Neuronal stem cell (in vitro differentiated cells): ENCODE measurements at places on chromosomes 5 and 9.

- DNase-seq, result no peak
Observed at GRCh38 chr5:6652025-6652424, 18.8 kb downstream of the SRD5A1 start.

- no peak for DNase-seq
Observed at GRCh38 chr5:179336126-179336870, 9.0 kb downstream of the ADAMTS2 start.

DNA sequence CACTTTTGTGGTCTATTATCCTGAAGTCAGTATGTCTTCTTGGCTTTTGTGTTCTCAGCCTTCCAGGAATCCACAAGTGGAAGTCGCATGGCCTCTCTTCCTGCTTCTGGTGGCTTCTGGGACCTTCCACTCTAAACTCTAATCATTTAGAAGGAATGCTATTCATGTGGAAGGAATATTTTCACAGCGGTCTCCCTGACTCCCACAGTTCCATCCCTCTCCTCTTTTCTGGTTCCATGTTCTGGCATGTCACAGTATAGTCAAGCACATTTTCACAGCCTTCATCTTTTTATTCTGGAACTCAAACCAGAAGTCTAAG, 7.3 kb upstream of the RAI14 start:
- DNase-seq, result no peak

DNA sequence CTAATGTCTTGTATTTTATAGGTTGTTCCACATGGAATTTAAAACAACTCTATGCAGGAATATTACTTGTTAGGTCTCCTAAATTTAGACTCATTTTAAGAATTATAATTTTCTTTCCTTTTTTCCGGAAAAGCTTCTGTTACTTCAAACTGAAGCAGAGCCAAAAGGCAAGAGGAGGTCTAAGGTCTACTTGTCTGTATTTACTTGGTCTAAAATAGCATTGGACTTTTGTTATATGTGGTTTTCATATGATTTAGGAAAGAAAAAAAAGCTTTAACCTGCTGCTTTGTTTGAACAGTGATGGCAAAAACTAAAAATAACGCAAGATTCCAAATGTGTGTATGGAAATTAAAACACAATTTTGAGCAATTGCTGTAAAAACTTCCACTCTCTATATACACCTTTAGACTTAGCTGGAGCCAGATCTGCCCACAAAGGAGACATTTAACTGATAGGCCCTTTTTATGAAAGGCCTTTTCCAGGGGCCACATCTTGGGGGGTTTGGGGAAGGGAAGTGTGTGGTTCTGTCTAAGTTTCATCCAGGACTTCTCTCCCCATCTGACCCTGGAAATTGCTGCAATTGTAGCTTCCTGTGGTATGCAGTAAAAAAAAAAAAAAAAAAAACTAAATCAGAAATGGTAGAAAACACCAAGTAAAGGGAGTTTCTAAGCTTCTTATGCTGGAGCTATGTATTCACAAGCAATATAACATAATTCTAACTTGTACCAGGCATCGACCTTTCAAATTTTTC, 307.7 kb upstream of the MEF2C start:
- DNase-seq, result no peak

DNA sequence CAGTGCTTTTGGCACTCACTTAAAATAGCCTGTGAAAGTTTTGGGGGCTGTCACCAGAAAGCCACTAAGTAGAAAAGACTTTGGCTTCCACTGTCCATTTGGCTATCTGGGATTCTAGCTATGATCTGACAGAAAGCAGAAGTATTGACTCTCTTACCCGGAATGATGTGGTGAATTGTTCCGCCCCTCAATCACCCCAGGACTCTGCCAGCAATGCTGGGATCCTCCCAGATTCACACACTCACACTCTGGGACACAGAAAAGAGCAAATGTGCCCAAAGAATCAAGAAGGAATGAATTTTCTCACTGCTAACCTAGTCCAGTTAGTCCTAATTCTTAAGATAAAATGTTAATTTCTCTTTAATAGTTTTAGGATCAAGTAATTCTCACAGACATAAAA, 576.9 kb downstream of the BNC2 start:
- no peak for DNase-seq

- DNase-seq, result no peak
Observed at GRCh38 chr9:130763331-130764171, 70.0 kb downstream of the EXOSC2 start.

GRCh38 chr9:16247188-16247875, 623.1 kb downstream of the BNC2 start:
- no peak for DNase-seq

- DNase-seq, result no peak
Observed at GRCh38 chr5:132436936-132437335, 53.6 kb downstream of the IRF1 start.

GRCh38 chr5:36641431-36641830, 35.0 kb downstream of the SLC1A3 start:
- no peak for DNase-seq

GRCh38 chr5:3424946-3425345, 170.7 kb upstream of the IRX1 start:
- no peak for DNase-seq

GRCh38 chr9:91421971-91422757, 1.5 kb downstream of the NFIL3 start:
- DNase-seq, result peak; percentile 6

DNA sequence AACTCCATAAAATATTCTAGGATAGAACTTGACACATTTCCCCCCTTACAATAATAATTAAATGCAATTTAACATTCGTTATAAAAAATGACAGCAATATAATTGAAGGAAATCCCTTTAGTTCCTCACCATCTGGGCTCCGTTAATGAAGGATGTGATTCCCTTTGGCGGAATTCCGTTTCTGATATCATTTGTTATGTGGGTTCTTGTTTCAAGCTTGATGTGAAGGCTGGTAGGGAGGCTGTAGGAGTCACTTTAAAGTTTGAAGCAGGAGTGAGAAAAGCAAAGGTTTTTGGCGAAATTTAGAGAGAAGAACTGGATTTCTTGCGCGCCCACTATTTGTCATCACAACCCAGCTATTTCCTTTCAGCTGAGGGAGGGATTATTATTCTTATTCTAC, 4.0 kb downstream of the RGS7BP start:
- no peak for DNase-seq

- DNase-seq, result no peak
Observed at GRCh38 chr9:36789886-36790285, 217.2 kb downstream of the MELK start.

- DNase-seq, result no peak
Observed at GRCh38 chr5:66861402-66861801, 265.2 kb downstream of the MAST4 start.

GRCh38 chr5:16135506-16135905, 44.1 kb downstream of the MARCHF11 start:
- no peak for DNase-seq

GRCh38 chr5:15533129-15533893, 33.3 kb downstream of the FBXL7 start:
- DNase-seq, result no peak

DNA sequence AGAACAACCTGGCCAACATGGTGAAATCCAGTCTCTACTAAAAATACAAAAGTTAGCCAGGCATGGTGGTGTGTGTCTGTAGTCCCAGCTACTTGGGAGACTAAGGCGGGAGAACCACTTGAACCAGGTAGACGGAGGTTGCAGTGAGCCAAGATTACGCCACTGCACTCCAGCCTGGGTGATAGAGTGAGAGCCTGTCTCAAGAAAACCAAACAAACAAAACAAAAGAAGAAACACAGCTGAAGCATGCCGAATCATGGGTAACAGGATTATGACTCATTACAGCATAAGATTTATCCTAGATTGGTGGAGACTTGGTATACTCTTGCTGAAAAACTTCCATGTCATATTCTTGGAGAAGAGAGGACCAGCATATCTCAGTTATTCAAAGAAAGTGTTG, 236.7 kb upstream of the CCNH start:
- DNase-seq, result no peak

DNA sequence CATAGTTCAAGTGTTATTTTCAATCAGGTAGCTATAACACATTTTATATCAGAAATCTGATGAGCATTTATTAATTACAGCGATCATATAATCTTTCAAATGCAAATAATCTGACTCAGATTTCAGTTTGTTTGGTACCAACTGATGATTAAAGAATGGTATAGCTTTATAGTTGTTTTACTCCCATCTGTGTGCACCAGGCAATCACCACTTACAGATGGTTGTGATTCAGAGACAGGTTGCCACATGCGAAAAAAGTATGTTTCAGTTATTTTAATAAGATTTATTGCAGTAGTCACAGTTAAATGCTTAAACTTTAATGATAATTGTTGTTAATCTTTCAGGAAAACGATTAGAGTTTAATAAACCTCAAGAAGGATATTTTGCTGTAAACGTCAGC, 155.1 kb upstream of the ARRDC3 start:
- DNase-seq, result no peak

GRCh38 chr9:120715389-120715924, 1.2 kb upstream of the MEGF9 start:
- DNase-seq, result peak; percentile 42

DNA sequence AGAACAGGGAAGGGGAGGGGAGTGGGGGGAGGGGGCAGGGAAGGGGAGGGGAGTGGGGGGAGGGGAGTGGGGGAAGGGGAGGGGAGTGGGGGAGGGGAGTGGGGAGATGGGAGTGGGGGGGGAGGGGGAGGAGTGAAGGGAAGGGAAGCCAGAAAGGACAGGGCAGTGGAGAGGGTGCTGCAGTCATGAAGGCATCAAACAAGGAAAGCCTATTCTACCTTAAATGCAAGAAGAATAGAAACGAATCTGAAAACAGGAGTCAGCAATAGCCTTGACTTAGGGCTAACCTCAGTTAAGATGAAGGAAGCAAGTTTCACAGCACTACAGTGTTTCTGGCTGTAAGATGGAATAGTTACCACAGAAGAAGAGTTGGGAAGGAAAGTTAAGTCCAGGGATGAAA, 59.5 kb downstream of the CAMSAP1 start:
- no peak for DNase-seq

DNA sequence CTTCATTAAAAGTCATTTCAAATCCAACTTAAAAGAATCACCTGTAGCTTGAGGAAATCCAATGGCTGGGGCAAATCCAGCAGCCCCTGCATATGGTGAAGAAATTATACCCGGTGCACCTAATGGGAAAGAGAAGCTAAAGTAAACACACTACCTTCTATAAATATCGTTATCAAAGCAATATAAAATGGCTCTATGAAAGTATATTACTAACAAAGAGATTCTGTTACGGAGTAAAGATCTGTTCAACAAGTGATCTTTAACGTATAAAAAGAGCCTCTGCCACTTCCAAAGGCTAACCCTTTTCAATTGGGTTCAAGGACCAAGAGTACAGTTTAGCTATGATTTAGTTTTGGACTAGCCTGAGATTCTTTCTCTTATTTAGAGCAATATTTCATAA, 59.7 kb upstream of the SUSD1 start:
- DNase-seq, result no peak

- DNase-seq, result no peak
Observed at GRCh38 chr5:180069589-180070247, 1.8 kb downstream of the RNF130 start.

DNA sequence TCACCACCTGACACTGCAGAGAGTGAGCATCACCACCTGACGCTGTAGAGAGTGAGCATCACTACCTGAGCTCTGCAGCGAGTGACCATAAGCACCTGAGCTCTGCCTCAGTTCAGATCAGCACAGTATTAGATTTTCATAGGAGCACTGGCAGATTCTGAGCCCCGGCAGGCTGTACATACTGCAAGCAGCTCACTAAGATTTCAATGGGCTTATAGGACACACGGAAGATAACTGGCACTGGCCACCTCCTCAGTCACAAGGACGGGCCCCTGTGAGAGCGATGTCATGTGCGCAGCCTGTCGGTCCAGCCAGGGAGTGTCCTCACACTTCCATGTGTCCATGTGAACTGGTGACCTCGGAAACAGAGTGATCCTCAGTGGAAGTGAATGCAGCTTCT, 153.5 kb upstream of the IRX2 start:
- no peak for DNase-seq

DNA sequence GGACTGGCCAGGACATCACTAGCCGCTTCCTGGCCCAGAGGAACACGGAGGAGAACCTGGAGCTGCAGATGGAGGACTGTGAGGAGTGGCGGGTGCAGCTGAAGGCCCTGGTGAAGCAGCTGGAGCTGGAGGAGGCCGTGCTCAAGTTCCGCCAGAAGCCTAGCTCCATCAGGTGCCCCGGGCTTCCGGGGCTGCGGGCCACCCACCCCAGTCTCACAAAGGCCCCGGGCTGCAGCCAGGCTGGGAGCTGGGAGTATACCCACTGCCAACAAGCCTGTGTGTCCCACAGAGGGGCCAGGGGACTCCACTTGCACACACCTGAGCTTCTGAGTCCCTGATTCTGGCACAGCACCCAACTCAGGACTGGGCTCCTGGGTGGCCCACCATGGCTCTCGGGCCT, 1.7 kb upstream of the RABL6 start:
- DNase-seq, result no peak

DNA sequence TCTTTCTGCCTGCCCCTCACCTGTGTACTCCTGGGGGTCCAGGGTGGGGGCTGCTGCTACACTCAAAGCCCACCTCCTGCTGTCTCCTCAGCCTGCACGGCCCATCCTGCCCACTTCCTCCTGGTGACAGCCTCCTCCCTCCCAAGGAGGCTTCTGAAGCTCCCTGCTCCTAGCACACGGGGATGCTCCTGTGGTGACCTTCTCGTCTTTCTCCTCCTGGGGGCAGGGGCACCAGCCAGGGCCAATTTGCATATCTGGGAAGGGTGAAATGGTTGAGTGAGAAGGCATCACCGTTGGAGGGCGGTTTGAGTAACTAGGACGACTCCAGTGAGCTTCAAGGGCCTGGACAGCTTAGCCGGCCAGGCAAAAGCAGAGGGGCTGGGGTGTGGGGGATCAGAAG, 51.9 kb upstream of the COL5A1 start:
- no peak for DNase-seq

- DNase-seq, result no peak
Observed at GRCh38 chr5:141994511-141995136, 18.2 kb downstream of the GNPDA1 start.

DNA sequence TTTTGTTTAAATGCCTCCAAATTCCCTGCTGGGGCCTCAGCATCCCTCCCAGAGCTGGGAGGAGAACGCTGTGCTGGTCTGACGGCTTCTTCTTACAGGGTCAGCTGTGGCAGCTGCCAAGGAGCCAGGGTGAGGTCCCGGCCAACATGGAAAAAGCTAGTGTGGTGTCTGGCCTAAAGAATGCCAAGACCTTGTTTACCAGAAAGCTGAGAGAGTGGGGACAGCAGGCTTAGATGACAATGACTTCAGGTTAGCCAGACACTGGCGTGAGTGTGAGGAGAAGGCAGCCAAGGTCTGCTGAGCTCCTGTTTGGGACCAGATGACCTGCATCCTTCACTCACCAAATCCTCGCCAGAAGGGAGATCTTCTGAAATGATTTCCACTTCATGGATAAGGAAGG, 112.5 kb downstream of the CRB2 start:
- no peak for DNase-seq

DNA sequence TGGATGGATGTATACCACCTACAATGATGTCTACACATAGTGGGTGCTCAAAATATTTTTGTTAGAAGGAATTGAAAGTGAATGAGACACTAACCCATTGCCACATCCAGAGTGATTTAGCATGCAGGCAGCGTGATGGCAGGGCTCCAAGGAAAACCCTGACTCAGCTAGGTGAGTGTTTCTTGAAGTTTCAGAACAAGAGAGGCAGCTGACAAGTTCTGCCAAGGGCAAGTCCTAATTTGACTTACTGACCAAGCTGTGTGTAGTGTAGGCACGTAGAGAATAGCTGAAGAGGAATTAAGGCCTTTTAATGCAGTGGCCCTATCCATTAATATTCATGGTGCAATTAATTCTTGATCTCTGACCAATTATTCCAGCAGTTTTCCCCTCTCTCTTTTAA, 107.8 kb upstream of the ATP10B start:
- DNase-seq, result no peak
